Motor neuron (in vitro differentiated cells): ENCODE measurements at places on chromosomes 1 and 21. TPM values are rescaled to one million over a fixed set of nuclear protein-coding genes. Genes with fewer than 3 reads are reported as not detected.

- ATAC-seq, result no peak
These were observed 258.4 kb upstream of the HOOK1 start for GRCh38 chr1:59556398-59556797.

DNA sequence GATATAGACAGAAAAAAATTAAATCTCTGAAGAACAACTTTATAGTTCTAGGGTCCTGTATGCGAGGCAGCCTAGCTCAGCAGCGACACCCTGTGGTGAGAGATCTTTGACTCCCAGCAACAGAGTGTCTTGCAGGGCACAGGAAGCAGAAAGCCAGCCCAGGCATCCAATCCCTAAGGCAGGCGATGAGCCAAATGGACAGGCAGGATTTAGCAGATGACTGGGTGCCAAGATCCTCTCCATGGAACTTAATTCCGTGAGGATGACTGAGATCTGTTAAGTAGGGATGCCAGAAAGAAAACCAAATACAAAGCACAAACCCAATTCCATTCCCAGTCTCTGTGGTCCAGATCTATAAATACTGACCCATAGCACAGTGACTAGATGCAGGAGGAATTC lies 38.8 kb downstream of the HLCS start:
- peak; percentile 78 for ATAC-seq

DNA sequence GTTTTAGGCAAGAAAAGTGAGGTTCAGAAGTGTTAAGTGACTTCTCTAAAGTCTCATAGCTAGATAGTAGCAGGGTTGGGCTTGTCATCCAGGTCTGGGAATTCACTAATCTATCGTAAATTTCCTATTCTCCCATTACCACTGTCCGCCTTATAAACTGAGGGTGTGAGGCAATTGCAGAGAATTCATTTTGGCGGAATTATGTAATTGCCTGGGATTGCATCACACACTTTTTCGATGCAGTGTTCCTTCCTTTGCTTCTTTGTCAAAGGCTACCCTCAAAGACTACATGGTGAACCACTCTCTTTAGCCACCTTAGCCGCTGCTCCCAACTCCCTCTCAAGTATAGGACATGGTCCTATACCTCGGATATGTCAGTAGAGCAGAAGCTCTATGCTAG lies 19.1 kb downstream of the SELP start:
- ATAC-seq, result no peak

Gene OR10Z1
- total RNA-seq, result not detected in 2 replicates

Gene GPATCH4
- 36.8 and 36.9 TPM in 2 replicates for total RNA-seq

GRCh38 chr1:243849421-243850201 lies 432 bp downstream of the AKT3 start:
- peak; percentile 70 for ATAC-seq

DNA sequence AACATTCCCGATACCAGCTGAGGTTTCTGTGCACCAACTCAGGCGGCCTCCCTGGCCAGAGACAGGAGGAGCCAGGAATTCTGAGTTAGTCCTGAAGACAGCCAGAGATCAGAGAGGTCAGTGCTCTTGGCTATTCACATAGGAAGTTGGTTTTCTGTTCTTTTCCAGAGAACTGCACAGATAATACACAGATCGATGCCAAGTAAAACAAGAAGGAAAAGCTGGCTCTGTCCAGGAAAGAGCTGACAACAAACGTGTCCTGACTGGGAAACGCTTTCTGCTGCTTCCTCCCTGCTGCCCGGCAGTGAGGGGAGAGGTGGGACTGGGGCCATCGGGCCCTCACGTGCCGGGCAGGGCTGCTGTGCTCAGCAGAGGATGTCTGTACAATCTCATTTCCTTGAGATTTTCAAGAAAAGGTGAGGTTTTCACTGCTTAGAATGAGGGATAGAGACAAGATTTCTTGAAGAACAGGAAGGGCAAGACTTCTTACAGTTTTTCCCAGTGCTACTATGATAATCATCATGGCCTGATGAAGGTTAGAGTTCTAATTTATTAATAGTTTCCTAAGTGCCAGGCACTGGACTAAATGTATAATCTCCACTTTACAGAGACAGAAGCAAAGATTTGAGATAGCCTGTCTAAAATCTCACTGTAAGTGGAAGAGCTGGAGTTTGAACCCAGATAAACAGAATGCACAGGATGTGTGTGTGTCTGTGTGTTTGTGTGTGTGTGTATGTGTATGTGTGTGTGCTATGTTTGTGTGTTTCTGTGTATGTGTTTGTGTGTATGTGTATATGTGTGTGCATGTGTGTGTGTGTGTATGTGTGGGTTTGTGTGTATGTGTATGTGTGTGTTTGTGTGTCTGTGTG lies 211.0 kb upstream of the RAB4A start:
- ATAC-seq, result peak; percentile 40

GRCh38 chr1:113808450-113809195 lies 3.7 kb downstream of the RSBN1 start:
- ATAC-seq, result no peak
